T-helper 9 cell (primary cell): ENCODE measurements at places on chromosomes 12 and 14.

DNA sequence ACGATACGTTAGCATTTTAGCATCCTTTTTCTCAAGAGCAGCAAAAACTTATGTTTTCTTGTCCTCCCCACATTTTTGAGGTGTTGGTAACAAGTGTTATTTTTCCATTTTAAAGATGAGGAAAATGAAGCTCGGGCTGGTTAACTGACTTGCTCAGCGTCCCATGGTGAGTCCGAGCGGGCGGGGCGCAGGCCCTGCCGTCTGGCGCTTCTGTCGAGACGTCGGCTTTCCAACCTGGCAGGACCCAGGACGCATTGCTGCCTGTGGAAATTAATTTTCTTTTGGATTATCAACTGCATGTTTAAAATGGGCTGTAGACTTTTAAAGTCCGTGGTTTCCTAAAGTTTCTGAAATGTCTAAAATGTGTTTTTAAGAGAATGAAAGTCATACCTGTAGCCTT is 30.4 kb downstream of the XRCC3 start:
- no peak for DNase-seq

GRCh38 chr12:90959538-90960139 is 4.7 kb upstream of the CCER1 start:
- no peak for DNase-seq

DNA sequence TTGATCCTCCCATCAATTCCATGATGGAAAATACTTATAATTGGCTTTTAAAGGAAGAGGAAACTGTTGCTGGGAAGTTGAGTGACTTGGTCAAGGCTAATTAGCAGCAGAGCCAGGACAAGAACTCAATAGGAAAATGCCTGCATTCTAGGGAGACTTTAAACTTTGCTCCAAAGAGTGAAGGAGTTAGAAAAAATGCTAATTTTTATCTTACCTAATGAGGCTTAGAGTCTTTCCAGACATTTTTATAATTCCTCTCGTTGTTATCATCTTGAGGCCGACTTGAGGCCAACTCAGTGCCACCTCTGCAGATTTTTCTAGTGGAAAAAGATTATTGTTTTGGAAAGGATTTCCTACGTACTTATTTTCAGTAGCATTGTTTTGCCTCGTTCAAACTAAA is 344.6 kb downstream of the ETNK1 start:
- DNase-seq: no peak

- DNase-seq: peak; percentile 0
Measured at GRCh38 chr14:58637391-58638230, at the start of gene DACT1. Gene DACT1, plus strand, starts transcription at chr14:58637962. Its CDS starts 241 bp downstream, at chr14:58638203.

DNA sequence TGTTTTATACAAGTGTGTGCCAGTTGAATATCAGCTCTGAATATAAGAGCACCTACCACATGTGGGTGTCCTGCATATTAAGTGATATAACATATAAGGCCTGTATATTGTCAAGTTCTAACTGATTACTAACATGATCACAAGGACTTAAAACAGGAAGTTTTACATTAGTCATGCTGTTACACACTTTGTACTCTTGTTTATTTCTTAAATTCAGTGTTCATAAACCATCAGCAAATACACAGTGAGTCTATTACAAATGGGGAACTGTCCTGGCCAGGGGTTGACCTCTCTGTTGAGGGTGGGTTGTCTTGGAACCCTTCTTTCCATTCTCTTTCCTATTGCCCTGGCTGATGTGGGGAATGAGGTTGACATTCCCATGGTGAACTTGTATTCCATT is 19.1 kb downstream of the HELB start:
- no peak for DNase-seq

DNA sequence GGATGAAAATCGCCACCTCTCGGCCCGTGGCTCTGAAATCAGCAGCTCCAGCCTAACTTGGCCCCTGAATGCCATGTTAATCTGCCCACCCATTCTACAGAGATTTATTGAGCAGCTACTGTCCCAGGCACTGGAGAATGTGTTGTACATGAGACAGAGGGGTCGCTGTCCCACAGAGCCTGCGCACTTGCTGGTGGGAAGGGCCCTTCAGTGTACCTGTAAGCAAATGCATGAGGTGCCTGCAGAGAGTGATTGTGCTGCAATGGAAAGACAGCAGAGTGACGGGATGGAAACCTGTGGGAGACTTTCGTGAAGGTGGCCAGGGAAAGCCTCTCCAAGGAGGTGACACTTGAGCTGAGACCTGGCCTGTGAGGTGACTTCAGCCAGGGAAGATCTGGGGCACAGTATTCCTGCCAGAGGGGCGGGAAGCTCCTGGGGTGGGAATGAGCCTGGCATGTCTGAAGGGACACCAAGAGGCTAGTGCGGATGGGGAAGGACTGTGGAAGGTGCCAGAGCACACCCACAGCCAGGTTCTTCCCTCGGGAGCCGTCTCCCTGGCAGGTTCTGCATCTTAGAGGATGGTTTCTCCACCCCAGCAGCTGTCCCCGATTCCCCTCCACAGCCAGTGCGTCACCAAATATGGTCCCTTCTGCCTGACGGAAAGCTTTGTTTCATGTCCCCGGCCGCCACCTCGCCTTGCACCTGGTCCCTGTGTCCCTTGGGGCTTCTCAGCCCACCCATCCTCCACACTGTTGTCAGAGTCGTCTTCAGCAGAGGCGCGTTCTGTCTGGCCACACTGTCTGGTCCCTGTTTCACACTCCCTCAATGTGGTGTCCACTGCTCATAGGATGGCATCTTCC is 8.7 kb downstream of the SMIM41 start:
- no peak for DNase-seq

GRCh38 chr14:35398071-35398584 is 6.4 kb downstream of the NFKBIA start:
- DNase-seq: no peak

GRCh38 chr14:38339696-38340095 is 83.8 kb upstream of the CLEC14A start:
- no peak for DNase-seq

DNA sequence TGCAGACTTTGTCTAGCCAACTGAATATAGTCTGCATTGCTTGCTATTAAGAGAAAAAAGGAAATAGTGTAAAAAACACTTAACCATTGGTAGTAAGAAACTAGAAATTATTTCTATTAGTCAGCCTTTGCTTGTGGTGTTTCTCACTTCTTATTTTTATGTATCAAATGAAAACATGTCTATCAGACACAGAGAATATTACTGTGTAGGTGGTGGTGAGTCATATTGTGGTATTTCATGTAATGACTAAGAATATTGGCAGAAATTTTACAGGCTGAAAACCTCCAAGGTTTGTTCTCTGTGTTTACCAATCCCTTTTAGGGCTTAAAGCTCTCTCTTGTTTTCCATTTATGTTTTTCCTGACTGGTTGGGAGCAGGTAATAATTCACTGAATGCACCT is 87.2 kb downstream of the DAAM1 start:
- DNase-seq: no peak

- no peak for DNase-seq
Measured at GRCh38 chr14:90599748-90600507, 203.1 kb downstream of the CALM1 start.
